CD4-positive, alpha-beta T cell treated with Interleukin-4 for 1 hour (primary cell): ENCODE measurements at places on chromosomes 5 and 9.

DNA sequence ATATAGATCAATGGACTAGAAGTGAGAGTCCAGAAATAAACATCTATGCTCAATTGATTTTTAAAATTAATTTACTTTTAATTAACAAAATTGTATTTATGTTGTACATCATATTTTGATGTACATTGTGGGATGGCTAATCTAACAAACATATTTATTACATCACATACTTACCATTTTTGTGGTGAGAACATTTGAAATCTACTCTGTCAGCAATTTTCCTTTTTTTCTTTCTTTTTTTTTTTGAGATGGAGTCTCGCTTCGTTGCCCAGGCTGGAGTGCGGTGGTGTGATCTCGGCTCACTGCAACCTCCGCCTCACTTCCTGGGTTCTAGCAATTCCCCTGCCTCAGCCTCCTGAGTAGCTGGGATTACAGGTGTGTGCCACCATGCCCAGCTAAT is 32.4 kb upstream of the SHB start:
- no peak for DNase-seq

GRCh38 chr5:132591145-132591544 is 34.4 kb downstream of the RAD50 start:
- DNase-seq = peak; percentile 12

- DNase-seq = no peak
Observed at GRCh38 chr9:114417511-114417910, 29.7 kb upstream of the AKNA start.

- DNase-seq = peak; percentile 18
Observed at GRCh38 chr9:137534256-137535119, 15.7 kb downstream of the PNPLA7 start.

DNA sequence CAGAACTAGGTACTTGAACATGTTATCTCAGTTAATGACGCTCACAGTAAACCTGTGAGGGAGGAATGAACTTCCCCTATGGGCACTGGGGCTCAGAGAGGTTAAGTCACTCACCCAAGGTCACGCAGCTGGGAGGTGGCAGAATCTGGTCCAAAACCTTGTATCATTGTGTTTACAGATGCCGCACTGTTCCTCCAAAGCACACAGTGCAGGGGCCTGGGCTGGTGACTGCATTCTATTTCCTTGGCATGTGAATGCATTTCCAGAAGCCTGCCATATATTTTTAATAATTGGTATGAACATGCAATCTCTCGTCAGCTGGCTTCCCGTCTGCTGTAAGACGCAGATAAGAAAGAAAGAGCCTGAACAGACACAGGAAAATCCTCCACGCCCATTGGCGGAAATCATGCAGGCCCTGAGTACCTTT is 77.0 kb upstream of the TBC1D2 start:
- no peak for DNase-seq

DNA sequence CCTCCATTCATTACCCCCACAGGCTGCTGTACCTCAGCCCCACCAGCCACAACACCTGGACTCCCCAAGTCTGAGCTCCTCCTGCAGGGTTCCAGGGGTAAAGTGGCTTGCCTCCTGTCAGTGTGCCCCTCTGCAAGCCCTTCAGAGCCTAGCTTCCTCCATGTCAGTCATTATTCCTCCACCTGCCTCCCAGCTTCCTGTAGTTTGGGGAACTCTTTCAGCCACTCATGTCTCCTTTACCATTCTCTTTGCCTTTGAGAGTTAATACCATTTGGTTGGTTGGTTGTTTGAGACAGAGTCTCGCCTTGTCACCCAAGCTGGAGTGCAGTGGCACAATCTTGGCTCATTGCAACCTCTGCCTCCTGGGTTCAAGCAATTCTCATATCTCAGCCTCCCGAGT is 36.2 kb downstream of the IRF1 start:
- DNase-seq = no peak

- no peak for DNase-seq
Observed at GRCh38 chr5:122707796-122708195, 67.1 kb upstream of the SNX2 start.

DNA sequence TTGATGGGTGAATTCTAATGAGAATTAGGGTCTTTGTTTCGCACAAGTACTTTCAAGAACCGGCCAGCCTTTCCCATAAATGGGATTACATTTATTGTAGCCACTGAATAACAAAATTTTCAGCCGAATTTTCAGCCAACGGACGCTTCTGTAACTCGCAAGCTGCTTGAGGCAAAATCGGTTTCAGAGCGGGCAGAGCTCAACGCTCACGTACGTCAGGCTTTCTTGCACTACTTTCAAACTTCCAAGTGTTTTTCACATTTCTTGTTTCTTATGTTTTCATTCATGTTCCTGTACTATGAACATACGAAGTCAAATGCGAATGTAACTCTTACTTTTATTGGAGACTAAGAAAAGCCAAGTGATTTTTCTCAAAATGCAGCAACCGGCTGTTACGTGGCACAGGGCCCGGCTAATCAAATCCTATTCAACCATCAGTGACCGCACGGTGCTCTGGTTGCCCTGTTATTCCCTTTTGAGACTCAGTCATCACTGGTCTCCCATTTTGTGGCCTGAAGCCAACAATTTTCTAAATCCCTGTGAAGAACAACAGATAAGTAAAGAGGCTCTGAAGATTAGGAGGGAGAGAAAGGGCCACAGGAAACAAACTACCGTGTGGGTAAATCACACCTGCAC is 68.5 kb downstream of the SLC28A3 start:
- DNase-seq = no peak

DNA sequence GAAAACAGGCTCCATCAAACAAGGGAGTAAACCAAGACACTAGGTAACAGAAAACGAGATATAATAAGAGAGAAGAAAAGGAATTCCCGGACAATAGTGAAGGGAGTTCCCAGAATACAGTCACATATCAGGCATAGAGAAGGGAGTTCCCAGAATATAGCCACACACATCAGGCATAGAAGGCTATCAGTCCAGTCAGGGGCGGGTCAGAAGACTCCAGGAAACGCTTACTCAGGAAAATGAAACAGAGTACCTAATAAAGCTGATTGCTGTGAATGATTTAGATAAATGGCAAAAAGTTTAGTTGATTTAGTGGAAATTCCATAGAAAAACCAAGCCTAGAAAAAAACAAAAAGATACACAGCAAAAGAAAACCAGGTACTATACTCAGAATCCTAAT is 4.9 kb downstream of the TOMM5 start:
- DNase-seq = no peak

DNA sequence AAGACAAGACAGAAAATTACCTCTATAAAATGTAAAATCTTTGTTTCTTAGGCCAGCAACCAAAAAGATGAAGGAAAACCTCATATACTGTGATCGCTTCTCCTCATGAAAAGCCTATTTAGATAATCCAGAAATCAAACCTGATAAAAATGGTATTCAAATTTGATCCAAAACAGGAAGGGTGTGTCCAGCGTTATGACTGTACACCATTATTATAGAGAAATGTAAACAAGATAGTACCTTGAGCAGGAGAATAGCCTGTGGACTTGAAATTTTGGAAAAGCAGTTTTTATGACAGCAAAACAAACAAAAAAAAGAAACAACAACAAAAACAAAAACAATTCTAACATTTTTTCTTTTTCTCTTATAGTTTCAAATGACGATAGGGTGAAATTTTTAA is 1382.8 kb upstream of the CDH9 start:
- no peak for DNase-seq

- DNase-seq = peak; percentile 61
Observed at GRCh38 chr9:98087420-98088354, 31.2 kb downstream of the NANS start.

DNA sequence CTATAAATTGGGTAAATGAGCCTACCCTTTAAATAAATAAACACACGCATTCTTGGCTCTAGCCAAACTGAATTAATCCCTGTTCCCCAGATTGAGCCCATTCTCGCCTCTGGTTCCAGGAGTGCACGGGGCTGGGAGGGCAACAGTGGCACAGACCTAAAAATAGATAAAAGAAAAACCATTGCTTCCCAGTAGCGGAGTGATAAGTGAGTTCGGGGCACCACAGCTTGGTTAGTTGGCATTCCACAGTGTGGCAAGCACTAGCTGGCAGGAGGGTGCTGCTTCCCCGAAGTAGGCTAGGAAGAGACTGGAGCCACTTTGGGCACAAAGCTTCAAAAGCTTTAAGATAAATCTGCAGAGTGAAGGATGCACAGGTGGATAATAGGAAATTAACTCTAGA is 322.2 kb upstream of the SGCD start:
- DNase-seq = no peak

- no peak for DNase-seq
Observed at GRCh38 chr5:169142264-169142970, 158.5 kb downstream of the SLIT3 start.

DNA sequence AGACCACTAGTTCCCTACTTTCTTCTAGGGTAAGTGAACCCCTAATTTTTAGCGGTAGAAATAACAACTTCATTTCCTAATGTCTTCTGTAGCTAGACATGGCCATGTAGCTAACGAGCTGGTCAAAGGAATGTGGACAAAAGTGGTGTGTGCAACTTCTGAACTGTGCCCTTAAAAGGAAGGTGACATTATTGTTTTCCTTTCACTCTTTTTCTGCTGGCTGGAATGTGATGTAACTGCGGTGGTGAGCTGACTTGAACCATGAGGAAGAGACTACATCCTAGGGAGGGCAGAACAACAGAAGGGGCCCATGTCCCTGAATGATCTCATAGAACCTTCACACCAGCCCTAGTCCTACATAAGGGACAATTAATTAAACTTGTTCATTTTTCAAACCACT is 1.3 kb upstream of the SNX2 start:
- no peak for DNase-seq

DNA sequence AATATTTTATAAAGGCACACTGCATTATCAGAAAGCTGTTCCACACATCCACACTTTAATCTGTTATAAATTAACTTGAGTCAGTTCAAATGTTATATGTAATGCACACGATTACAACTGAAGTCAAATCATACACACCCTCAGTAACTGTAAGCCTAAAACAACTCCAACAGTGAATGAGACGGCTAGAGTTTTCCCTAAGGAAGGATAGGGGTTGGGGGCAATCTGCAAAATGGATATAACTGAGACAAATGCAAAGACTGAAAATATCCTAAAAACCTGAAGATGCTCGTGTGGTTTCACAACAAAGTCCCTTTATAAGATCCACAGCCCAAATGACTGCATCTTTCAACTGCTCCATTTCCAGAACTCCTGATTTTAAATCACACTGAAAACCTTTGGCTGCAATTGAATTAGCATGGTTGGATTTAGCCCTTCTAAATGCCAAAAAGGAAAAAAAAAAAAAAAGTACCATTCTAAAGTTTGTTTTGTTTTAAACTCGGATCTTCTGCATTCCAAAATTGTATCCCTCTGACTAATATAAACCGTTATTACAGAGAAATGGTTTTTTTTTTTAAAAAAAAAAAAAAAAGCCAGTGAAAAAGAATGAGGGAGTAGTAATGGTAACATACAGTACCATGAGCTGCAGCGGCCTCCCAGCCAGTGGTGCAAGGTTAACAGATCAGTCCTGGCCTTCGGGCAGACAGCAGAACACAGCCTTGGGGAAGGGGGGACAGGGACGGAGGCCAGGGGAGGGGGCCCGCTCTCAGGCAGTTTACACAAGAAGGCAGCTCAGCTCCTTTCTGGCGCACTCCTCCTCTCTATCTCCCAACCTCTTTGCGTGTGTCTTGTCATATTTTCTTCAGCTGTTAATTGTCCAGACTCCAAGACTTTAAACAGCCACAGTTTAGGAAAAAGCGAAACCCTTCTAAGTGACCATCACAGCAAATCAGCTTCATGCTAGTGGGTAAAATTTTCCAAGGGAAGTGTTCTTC is 166.1 kb downstream of the BNC2 start:
- DNase-seq = no peak

DNA sequence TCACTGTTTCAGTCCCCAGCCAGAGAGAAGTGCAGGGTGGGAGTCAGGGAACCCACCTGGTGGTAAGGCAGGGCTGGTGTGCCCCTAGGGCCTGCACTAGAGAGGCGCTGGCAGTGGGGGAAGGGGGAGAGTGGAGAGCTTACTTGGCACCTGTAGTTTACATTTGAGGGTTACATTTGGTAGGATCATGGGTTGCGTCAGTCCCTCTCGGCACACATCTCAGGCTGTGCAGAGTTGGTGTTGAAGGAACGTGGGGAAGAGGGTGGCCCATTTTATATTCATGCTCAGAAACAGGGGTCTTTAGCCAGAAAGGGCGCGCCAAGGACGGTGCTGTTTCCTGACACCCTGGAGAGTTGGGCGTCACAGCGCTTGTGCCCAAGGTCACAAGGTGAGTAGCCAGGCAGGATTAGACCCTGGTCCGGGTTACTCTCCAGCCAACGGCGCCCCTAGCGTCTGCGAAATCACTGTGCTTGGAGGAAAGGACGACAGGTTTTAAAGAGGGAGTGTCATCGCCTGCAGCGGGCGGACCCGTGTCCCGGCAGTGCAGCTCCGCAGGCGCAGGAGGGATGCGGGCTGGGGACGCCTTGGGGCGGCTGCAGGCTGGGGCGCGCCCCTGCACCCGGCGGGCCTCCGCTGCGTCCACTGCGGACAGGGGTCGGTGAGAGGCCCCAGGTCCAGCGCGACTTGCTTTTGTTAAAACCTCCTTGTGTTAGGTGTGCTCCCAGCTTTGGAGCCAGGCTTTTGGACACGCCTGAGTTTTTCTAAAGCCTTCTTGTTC is 272.6 kb downstream of the FANCC start:
- no peak for DNase-seq

DNA sequence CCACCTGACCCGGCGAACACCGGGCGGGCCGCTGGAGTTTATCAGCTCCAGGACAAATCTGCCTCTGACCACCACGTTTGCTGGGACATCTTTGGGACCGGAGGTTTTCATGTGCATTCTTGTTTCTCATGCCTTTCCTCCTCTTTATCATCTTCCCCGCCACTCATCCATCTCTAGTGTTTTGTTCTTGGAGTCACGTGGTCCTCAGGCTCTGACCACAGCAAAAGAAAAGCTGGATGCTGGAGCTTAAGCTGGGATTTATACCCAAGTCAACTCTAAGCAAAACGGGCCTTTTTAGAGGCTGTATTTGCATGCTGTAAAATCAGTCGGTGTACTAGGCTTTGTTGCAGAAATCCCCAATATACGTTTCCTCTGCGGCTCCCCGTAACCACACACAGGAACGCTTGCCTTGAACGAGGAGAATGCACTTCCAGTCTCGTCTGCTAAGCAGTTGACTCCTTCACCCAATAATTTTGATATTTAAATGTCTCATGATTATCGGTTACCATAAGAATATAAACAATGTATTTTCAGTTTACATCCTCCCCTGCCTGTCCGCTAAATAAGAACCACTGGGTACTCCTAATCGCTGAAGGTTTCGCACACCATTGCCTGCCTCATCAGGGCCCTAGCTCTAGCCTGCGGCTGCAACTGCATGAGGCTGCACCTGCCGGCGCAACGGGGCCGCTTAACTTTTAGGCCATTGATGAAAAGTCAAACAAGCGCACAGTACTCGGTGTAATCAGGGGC is 560 bp upstream of the NDUFS6 start:
- DNase-seq = peak; percentile 20

DNA sequence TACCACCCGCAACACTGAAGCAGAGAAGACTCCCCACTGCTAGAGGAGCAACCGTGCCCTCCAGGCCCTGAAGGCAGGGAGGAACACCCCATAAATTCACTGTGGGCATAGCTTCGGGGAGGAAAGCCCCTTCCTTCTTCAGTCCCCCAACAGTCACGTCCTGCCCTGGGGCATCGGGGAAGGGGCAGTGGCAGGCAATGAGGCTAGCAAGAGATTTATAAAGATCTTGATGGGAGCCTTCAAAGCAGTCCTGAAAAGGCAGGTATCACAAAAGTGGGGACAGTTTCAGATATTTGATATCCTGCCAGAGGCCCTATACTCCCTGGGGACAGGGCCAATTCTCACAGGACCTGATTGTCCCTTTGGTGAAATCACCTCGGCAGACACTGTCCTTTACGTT is 16.9 kb upstream of the TRIM14 start:
- DNase-seq = no peak
